Hematopoietic multipotent progenitor cell (in vitro differentiated cells): ENCODE measurements at places on chromosomes 3 and 15. TPM values are rescaled to one million over a fixed set of nuclear protein-coding genes. Genes with fewer than 3 reads are reported as not detected.

The PIERCE2 gene
- 0.54 TPM for total RNA-seq

The ASB14 gene
- total RNA-seq, result not detected

- DNase-seq, result no peak
These were observed 51.3 kb downstream of the LRIG1 start for GRCh38 chr3:66449411-66449974.

GRCh38 chr15:36966708-36967107 is 133.6 kb downstream of the MEIS2 start:
- no peak for DNase-seq

- no peak for DNase-seq
These were observed 57.2 kb downstream of the GLDN start for GRCh38 chr15:51398626-51399025.
